ENCODE measurements at places on chromosomes 16 and 17.

- no peak for DNase-seq
Observed at GRCh38 chr16:2032285-2033056, 5.8 kb downstream of the NHERF2 start.

DNA sequence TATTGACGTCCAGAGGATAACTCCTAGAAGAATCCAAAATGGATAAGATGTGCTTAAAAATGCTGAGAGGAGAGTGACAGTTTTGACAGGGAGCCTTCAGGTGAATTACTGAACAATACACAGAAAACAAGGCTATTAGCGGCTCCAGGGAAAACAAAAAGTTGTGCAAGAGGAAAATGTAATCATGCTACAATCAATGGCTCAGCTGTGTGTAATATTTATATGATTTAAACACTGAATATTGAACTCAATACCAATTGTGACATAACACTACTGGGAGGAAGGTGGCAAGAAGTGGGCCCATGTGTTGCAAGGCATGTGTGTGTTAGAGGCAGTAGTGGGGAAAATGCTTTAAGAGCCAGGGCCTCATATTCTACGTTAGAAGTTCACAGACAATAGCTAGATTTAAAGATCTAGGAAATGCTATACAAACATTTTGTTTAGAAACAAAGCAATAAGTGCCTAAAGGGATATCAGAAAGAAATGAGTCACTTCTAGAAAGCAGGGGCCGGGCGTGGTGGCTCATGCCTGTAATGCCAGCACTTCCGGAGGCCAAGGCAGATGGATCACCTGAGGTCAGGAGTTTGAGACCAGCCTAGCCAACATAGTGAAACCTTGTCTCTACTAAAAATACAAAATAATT, 253.2 kb upstream of the IRX5 start:
- DNase-seq: no peak

DNA sequence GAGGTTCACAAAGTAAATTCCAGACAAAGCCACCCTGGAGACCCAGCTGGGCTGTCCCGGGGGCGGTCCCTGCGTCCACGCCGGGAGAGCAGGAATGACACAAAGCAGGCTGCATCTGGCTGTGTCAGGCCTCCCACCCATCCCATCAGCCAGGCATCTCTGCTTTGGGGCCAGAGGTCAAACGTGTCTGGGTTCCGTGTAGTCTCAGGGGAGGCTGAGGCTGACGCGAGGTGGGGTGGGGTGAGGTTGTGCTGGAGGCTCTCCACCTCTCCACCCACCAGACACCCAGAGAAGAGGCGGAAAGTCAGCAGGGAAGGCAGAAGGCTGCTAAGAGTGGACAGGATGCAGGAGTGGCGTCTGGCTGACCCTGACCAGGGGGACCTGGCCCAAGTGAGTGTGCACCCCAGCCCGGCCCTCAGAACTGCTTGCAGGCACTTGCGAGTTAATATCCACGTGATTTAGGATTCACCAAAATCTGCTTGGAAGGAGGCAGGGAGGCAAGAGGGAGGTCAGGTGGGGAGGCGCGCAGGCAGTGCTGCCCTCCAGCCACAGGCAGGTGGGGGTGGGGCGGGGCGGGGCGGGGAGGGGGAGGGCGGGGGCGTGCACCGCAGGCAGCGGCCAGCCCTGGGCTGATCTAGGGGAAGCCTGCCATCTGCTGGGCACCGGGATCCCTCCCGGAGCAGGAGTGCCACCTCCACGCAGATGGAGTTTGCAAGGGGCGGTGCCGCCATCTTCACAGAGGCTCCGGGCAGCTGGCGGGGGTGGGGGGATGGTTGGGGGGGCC, 44.3 kb downstream of the TBC1D16 start:
- DNase-seq: no peak

DNA sequence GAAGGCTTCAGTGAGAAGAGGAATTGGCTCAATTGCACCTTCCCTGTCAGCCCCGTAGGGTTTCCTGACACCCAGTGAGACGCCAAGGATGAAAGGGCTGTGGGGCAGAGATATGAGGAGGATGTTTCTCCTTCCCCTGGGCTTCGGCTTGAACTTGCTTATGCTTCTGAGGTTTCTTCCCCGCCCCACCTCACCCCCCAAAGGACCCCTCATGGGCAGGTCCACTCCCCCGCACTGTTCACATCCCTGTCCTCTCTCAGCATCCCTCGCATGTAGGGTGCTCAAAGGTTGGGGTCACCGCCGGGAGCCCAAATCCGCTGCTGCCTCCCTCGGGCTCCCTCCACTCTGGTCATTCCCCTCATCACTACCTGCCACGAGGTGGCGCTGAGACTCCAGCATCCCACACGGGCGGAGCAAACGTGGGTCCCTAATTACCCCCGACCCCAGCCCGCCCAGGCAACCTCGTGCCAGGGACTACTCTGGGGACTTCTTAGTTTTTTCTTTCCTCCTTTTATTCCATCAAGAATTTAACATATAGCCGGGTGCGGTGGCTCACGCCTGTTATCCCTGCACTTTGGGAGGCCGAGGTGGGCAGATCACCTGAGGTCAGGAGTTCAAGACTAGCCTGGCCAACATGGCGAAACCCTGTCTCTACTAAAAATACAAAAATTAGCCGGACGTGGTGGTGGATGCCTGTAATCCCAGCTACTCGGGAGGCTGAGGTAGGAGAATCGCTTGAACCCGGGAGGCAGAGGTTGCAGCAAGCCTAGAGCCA, 3.3 kb upstream of the TRARG1 start:
- no peak for DNase-seq

DNA sequence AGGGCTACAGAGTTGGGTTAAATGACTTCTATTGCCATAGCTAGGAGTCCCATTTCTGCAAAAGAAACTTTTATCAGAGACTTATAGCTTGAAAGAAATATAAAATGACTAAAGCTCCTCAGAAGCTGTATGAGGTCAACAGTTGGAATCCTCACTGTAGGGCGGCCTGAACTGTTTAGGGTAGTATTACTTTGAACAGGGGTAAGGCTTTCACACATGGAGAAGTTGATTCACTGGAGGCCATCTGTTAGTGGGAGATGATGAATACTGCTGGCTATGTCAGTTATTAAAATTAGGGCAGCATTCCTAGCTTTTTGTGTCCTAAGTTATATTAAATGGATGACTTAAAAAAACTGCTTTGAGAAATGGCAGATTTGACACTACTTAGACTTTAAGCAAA, 6.0 kb downstream of the TTC19 start:
- no peak for DNase-seq

- no peak for DNase-seq
Observed at GRCh38 chr17:42436391-42436790, 13.3 kb upstream of the CAVIN1 start.

- DNase-seq: no peak
Observed at GRCh38 chr17:76726776-76727718, at the start of gene METTL23. Gene METTL23, plus strand, starts transcription at chr17:76726839. Its CDS starts 2,872 bp downstream, at chr17:76729711.

DNA sequence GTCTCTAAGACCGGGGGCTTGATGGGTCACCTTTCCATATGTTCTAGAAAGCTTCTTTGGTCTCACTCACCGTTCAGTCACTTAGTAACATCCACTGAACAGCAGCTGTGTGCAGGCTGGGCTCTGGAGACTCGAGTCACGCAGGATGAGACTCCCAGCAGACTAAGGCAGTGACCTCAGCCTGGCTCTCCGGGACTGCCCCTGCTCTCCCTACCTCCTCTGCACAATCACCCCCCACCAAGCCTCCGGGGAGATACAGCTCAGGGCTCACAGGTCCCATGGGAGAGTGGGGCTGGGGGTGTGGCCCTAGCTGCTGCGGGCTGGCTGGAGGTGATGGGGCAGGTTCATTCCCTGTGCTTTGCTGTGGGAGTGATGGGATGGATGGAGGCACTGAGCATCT, 14.1 kb downstream of the FLYWCH2 start:
- no peak for DNase-seq

All from epithelial cell of proximal tubule (primary cell).